NCI-H345 (cell line): ENCODE measurements at places on chromosomes 3 and 15.
A peak's percentile ranks its signal among the peaks of the same experiment; 100 is the strongest.

- no peak for DNase-seq
These were observed 960 bp downstream of the MFN1 start for GRCh38 chr3:179348325-179349013.

GRCh38 chr15:80694611-80695098 lies 455 bp upstream of the ABHD17C start:
- DNase-seq: peak; percentile 66

DNA sequence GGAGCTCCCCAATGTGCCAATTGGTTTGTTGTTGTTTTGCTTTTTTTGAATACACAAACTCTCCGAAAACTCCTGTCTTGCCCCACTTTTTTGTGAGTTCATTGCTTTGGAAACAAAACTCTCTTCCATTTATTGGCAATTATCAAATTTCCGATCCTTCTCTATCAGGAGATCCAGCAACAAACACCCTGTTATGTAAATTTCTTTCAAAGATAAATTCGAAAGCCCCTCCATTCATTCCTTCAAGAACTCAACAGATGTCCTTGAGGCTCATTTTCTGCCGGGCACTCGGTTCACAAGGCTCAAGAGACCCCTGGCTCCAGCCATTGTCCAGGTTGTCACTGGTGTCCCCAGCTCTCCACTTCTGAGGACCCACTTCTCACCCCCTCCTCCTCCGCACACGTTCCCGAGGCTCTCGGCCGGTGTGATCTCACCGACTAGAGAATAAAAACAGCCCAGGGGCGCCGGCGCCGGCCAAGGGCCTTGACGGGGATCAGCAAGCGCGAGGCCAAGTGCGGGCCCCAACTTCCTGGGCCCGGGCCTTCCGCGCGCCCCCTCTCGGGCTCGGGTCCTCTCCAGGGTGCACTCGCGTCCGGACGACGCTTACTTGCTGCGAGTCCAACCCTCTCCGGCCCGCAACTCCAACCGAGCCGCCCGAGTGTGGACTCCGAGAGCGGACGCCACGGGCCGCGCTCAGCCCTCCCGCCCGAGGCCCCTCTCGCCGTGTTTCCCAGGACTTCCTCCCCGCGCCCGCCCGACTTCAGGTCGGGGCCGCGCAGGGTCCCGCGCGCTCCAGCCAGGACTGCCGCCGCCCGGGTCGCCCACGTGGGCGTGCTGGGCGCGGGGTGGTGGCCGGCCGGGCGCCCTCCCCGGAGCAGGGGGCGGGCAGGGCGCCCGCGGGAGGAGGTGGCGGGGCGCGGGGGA lies 533 bp upstream of the SMAD3 start:
- no peak for DNase-seq

DNA sequence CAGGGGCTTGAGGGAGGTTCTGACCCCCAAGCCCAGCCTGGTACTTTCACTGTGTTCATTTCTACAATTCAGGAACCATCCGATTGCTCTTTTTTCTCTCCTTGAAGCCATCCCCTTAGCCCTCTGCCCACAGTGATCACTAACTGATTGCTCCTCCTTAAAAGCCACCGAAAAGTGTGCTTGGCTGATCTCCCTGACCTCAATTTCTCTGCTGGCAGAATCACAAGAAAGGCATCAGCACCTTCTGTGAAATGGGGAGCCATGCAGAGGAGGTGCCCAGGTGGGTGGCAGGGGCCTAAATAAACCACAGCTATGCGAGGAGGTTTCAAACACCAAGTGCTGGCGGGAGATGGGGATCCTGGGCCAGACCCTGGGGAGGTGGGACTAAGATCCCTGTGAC lies 56.2 kb downstream of the SRGAP3 start:
- DNase-seq: no peak

GRCh38 chr15:38130740-38131498 lies 121.7 kb upstream of the SPRED1 start:
- no peak for DNase-seq

DNA sequence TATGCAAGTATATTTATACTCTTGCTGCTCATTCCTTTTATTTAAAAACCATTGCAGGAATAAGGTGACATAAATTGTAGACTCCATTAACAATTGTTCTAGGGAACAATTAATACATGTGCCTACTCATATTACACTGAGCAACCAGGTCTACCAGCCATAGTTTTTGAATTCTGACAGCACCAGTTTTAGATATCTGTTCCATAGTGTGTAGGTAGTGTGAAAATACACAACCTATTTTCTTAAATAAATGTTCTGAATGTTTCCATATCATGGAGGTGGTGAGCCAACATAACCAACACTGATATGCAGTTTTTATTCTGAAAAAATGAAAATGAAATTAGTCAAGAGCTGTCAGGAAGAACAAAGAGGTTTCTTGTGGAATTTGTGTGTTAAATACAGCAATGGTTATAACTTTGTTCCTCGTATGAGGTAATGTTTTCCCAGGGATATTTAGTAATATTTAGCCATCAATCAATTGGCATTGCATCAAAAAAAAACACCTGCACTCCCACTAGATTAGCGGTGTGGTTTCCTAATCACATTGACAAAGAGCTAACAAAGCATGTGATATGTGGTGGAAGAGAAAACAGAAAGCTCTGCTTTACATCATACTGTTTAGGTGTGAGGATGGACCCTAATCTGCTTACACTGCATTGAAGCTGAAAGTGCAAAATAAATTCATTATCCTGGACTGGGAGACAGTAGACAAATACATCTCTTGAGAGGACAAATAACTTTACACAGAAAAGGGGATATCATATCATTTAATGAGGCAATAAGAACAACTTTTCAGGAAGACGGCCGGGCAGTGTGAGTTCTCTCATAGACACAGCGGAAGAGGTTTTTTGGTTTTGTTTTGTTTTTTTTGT lies 369.5 kb upstream of the THBS1 start:
- no peak for DNase-seq

- no peak for DNase-seq
These were observed 400.8 kb upstream of the PROK2 start for GRCh38 chr3:72185549-72186399.

GRCh38 chr3:159584421-159584820 lies 404.2 kb upstream of the IL12A start:
- DNase-seq: no peak

GRCh38 chr3:127164615-127165014 lies 28.3 kb upstream of the PRR23E start:
- no peak for DNase-seq

DNA sequence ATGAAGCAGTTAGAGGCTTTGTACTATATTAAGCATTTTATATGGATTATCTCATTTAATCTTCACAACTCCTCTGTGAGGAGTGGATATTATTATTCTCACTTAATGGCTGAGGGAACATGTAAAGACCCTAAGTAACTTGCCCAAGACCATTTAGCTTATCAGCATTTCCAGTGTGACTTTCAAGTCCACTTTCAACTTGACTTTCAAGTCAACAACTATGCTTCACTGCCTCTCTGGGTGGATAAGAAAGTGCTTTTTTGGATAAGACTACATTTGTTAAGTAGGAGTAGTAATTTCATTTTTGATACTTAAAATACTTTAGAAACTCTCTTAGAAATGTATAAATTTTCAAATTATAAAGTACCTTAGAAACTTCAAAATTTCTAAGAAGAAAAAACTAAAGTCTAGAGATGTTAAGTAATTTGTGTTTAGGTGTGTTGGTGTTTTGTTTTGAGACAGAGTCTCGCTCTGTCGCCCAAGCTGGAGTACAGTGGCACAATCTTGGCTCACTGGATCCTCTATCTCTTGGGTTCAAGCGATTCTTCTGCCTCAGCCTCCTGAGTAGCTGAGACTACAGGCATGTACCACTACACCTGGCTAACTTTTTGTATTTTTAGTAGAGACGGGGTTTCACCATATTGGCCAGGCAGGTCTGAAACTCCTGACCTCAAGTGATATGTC lies 71.8 kb downstream of the MINDY2 start:
- DNase-seq: no peak

DNA sequence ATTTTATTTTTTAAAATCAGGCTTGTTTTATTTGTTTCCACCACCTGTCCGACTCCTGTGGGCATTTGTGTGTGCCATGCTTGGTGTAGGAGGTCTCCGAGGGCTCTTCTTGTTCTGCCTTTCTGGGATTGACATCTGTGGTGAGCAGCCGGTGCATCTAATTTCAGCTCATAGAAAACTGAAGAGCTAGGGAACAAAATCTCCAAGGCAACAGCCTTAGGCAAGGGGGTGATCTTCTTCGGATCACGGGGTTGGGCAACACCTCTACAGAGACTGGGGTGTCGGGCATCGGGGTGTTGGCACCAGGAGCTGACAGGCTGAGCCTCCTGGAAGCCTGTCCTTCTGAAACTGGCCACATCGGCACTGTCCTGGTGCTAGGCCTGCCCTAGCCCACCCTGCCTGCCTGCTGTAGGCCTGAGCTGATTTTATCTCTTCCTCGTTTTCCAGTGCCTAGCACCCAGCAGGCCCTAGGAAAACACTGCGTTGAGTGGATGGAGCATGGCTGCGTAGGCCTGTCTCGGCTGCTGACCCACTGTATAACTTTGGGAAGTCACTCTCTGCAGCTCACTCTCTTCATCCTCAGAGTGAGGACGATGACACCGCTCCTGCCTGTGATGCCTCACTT lies 10.3 kb downstream of the CHCHD6 start:
- no peak for DNase-seq

GRCh38 chr15:74955796-74956647 lies 550 bp downstream of the RPP25 start:
- no peak for DNase-seq

DNA sequence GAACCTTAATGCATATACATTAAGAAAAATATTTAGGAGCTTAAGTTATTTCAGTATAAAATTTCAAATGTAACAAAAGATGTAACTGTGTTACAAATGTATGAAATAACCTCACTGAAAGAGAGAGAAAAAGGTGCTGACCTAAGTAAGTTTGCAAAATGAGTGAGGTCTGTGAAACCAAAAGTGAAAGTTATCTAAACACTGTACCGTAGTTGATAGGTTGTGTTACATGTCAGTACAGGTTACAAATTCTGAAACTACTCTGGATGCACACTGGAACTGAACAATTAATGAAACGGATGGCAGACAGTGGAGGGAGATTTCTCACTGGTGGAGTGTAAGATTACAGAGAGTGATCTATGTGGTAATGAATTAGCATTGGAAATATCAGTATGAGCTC lies 420.7 kb downstream of the ZNF385D start:
- no peak for DNase-seq

DNA sequence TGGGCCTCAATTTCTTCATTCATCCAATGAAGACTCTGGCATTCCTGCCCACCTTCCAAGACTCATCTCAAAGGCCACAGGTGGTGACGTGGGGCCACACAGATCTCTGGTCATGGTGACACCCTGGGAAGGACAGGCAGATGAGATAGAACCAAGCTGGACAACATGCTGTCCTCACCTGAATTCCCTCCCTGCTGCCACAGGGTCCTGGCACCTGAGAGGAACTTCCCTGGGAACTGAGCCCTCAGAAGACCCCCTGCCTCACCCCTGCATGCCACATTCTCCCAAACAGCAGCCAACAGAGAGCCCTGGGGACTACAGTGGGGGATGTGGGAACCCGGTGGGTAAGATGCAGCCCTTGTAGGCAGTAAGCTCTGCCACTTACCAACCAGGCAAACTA lies 10.7 kb downstream of the KLF15 start:
- no peak for DNase-seq

- no peak for DNase-seq
These were observed 159.6 kb upstream of the IL12A start for GRCh38 chr3:159829056-159829455.
